Stimulated activated CD4-positive, alpha-beta T cell treated with anti-CD3 and anti-CD28 coated beads, TNF-alpha, amount 100 ng/mL, for 48 hours (primary cell): ENCODE measurements at places on chromosomes 4 and X.
A peak's percentile ranks its signal among the peaks of the same experiment; 100 is the strongest.

DNA sequence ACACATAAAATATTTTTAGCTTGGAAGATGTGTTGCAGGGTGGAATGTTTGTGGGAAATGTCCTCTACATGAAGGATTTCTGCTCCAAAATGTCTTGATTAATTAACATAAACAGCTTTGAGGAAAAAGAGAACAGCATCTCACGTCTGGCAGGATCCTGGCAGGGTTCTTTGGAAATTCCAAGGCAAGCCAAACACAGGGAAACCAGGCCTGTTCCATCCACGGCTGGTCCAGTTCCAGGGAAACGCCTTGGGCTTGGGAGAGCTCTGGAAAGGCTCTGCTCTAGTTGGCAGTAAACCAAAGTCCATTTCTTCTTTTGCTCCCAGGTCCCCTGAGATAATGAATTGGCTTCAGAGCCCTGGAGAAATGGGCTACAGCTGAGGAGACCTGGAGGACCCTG, 42.4 kb upstream of the GAB1 start:
- DNase-seq = no peak

DNA sequence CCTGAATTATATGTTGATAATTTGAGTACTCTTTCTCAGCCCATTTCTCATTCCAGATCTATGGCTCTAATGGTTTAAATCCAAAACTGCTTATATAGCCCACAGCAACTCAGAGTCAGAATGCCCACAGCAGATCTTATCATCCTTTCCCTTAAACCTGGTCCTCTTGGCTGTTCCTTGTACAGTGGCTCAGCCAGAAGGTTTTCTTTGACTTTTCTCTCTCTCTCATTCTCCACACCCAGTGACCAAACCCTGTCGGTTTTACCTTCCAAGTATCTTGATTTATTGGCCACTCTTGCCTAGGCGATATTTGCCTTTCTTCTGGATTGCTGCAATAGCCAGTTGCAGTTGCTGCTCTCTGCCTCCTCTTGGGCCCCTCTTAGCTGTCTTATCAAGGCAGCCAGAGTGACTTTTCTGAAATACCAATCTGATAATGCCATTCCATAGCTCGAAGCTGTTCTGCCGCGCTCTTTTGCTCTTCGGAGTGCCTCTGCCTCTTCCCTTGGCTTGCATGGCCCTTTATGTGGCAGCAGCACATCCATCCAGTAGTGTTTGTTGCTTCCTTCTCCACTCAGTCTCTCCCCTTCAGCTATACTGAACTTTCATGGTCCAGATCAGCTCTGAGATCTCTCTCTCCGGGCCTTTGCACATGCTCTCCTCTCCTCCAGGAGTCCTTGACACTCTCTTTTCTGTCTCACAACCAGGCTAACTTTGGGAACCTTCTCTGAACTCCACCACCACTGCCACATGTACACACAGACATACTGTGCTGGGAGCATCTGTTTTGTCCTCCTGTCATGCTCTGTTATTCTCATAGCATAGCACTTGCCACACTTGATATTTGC, 11.8 kb downstream of the GAB1 start:
- DNase-seq = no peak

DNA sequence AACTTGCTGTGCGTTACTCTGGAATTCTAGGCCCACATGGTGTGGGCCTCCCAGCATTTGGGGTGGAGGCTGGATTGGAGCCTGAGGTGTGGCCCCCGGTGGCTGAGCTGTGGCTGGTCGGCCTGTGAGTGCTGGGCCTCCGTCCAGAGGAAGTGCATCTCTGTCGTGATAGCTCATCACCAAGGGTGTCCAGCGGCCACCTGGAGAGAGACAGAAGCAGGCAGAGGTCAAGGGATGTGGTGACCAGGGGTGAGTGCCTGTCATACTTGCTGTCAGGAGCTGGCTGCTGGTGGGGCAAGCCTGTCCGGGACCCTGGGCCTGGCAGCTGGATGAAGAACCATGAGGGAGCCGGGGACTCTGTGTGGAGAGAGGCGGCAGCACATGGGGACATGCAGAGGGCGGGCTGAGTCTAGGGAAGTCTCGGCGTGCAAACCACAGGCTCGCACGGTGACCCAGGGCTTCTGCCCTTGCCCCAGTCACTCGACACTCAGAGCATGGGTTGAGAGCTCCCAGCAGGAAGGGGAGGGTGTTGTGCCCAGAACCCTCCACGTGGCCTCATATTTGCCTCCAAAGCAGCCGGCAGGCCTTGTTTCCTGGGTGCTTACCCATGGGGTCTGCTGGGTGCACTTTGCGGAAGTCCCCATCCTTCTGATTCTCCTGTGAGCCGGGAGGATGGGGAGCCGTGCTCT, 6.2 kb downstream of the SORCS2 start:
- DNase-seq = no peak

DNA sequence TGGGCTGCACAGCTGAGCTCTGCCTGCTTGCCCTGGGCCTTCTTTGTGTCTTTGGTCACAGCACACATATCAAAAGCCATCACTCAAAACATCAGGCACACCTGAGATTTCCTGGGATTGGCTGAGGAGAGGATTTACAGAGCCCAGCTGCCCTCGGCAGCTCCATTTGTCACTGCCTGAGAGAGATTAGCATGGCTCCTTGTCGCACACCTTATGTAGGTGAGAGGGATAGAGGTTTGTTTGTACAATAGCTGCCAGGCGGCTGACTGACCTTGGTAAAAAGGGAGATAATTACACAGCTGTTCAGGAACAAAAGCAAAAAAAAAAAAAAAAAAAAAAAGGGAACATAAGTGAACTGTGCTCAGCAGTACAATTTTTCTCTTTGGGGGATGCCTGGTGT, 63.2 kb downstream of the MGST2 start:
- no peak for DNase-seq

- DNase-seq = no peak
Observed at GRCh38 chr4:84498203-84498934, 723 bp downstream of the NKX6-1 start.

- DNase-seq = no peak
Observed at GRCh38 chrX:19792412-19792811, 95.0 kb downstream of the SH3KBP1 start.

DNA sequence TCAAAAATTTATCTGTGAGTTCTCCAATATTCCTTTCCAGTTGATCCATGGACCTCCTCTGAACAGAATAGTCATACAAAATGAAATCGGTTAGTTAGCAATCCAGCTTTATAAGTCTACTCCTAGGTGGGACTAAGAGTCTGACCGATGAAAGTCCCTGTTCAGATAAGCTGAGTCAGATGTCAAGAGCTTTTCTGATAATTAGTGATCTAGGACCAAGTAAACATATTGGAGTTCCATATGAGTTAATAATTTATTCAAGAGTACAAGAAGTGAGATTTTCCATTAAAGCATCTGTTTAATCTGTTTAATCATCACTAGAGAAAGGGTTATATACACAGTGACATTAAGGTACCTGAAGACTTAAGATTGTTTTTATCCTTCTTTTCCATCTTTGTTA, 74.7 kb downstream of the UGT8 start:
- DNase-seq = no peak

- DNase-seq = no peak
Observed at GRCh38 chr4:88843067-88843685, 145.5 kb upstream of the NAP1L5 start.

- DNase-seq = no peak
Observed at GRCh38 chr4:8323947-8324555, 54.5 kb downstream of the HTRA3 start.

- no peak for DNase-seq
Observed at GRCh38 chr4:76012388-76012801, 5.1 kb upstream of the CXCL9 start.

- DNase-seq = no peak
Observed at GRCh38 chrX:12329476-12329875, 191.2 kb downstream of the FRMPD4 start.

GRCh38 chrX:130669233-130669632, 233.8 kb downstream of the ENOX2 start:
- DNase-seq = no peak

DNA sequence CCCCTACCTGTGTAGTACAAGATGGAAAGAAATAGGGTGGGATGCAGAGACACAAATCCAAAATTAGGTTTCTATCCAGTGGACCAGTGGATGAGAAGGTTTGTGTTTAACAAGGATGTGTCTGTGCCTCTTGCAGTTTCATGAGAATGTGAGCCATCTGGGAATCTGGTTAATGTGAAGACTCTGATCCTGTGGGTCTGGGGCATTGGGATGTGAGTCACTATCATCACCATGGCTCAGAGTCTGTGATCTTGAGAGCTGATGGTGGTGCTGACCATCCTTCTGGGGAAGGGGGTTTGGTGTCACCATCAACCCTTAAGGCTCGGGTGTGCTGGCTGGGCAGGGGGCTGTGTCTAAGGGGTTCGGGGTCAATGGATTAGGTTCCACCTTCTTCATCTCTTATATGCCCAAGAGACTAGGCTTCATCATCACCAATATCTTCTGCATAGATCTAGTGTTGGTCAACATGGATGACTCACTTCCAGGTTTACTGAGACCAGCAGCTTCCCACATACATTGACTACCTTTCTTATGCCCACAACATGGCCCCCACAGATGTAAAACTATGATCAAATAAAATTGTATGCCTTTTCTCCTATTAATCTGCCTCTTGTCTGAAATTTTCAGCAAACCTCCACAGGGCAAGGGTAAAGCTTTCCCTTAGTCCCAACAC, 65.7 kb upstream of the MID1 start:
- DNase-seq = no peak

- no peak for DNase-seq
Observed at GRCh38 chr4:147174591-147174990, 228.9 kb upstream of the TTC29 start.

DNA sequence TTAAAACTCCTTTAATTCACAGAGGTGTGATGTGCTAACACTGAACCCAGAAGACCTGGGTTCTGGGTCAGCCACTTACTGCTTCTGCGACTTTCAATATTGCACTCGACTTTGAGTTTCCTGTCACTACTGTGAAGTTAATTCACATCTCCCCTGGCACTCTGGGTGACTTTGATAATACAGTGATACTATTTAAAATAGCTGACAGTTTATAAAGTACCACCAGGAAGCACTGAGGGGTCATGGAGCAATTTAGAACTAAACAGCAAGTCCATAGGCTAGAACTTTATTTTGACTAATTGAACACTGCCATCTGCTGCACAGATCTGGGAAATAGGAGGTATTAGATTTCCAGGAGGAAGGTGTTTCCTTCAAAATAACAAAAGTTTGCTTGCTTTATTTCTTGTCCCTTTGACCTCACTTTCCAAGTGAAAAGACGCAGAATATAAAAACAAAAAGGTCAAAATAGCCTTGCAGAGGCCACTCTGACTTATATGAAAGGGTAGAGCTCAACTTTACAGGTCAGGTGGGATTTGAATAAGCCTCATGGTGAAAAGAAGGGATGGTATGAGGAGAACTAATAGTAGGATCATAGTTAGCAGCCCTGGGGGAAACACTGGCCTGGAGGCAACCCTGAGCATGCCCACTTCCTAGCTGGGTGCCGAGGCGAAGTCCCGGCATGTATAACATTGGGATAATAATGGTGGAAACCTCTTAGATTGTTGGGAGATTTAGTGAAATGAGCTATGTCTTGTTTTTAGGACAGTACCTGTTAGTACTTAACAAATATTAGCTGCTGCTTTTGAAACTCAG, 53.4 kb downstream of the ZNF518B start:
- no peak for DNase-seq

DNA sequence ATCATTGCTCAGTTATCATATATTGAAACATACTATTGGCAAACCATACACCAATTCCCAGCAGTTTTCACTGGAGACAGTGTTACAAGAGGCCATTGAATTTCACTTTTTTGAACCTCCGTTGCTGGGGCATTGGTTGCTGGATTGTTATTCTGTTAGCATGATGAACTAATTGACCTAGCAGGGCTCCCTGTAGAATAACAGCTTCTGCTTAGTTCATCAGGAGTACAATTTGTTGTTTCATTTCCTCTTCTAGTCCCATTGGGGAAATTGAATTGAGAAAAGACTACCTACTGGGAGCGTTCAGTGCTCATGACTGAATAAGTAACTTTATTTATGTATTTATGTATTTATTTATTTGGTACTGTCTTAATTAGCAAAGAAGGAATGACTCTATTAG, 151.6 kb downstream of the SLIT2 start:
- DNase-seq = no peak

DNA sequence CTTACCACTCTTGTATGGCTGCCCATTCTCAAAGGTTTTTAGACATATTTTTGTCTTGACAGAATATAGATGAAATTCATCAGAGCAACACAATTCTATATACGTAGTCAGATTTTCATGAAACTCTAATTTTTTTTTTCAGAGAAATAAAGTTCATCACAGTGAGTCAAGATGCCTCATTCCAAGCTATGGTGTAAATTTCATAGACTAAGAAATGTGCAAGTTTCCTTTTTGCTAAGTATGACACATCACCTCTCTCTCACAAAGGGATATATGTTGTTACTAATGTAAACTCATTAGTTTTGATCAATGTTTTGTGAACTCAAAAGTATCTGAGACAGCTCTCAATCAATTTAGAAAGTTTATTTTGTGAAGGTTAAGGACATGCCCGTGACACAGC, 60.4 kb upstream of the ATXN3L start:
- DNase-seq = no peak

GRCh38 chr4:75053352-75053751, 120.4 kb downstream of the PARM1 start:
- DNase-seq = no peak

GRCh38 chr4:138902705-138903104, 112.9 kb upstream of the NOCT start:
- no peak for DNase-seq

- no peak for DNase-seq
Observed at GRCh38 chrX:149312988-149313387, 192.1 kb downstream of the IDS start.

- DNase-seq = no peak
Observed at GRCh38 chrX:13899607-13900006, 82.7 kb upstream of the GPM6B start.

DNA sequence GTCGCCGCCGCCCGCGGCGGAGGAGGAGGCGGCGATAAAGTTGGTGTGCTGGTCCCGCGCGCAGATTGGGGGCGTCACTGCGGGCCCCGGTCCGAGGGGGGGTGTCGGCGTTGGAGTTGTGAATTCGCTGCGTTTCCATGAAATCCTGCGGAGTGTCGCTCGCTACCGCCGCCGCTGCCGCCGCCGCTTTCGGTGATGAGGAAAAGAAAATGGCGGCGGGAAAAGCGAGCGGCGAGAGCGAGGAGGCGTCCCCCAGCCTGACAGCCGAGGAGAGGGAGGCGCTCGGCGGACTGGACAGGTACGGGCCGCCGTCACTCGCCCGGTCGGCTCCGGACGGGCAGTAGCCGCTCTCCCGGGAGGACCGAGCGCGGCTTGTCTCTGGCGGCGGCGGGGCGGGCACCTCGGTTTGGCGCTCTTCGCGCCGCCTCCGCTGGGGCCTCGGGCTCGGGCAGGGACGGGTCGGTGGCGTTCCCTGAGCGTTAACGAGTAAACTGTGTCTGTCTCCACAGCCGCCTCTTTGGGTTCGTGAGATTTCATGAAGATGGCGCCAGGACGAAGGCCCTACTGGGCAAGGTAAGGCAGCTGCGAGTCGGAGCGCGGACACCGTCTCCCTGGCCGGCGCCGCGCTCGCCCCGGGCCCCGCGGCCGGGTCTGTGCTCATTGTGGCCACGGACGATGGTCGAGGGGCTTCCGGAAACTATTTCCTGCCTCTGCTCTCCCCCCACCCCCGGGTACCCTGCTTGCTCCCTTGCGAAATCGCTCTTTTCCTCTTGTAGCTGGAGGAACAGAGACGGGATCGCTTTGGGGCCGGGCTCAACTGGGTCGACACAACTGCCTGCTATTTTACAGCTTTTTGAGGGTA, 658 bp downstream of the KDM6A start:
- DNase-seq = peak; percentile 51
